Activated CD4-positive, alpha-beta T cell treated with anti-CD3 and anti-CD28 coated beads, Interleukin-2, amount 10 ng/mL, durations not matched to agents 7 days and 5 days (primary cell): ENCODE measurements at places on chromosomes 11 and 22.
A peak's percentile ranks its signal among the peaks of the same experiment; 100 is the strongest.

GRCh38 chr11:113675003-113675561 is 31.0 kb downstream of the TMPRSS5 start:
- peak; percentile 7 for DNase-seq

DNA sequence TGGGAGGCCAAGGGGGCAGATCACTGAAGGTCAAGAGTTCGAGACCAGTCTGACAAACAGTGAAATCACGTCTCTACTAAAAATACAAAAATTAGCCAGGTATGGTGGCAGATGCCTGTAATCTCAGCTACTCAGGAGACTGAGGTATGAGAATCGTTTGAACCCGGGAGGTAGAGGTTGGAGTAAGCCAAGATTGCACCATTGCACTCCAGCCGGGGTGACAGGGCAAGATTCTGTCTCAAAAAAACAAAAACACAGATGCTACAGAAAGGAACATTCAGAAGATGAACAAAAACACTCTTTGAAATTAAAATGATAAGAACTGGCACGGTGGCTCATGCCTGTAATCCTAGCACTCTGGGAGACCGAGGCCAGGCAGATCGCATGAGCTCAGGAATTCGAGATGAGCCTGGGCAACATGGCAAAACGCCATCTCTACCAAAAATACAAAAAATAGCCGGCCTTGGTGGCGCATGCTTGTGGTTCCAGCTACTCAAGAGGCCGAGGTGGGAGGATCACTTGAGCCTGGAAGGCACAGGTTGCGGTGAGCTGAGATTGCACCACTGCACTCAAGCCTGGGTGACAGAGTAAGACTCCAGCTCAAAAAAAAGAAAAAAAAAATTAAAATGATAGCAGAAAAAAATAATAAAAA is 8.5 kb downstream of the RAB6A start:
- no peak for DNase-seq

- no peak for DNase-seq
Observed at GRCh38 chr11:119652907-119653659, 75.9 kb downstream of the NECTIN1 start.

DNA sequence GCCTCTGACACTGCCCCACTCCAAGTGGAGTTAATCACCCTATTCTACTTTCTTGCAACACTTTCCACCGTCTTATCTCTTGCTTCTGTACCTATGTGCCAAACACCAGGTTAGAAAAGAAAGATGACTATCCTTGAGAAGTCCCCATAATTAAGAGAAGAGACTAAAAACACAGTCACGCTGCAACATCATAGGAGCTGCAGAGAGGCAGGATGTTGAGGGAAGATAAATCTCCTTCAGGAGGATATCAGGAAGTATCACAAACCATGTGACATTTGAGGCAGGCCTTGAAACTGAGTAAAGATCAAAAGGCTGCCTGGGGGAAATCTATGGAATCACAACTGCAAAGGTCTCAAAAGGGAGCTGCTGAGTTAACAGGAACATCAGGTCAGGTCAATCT is 24.8 kb downstream of the GAB2 start:
- no peak for DNase-seq

- DNase-seq = no peak
Observed at GRCh38 chr11:104095791-104096190, 59.4 kb downstream of the DDI1 start.

DNA sequence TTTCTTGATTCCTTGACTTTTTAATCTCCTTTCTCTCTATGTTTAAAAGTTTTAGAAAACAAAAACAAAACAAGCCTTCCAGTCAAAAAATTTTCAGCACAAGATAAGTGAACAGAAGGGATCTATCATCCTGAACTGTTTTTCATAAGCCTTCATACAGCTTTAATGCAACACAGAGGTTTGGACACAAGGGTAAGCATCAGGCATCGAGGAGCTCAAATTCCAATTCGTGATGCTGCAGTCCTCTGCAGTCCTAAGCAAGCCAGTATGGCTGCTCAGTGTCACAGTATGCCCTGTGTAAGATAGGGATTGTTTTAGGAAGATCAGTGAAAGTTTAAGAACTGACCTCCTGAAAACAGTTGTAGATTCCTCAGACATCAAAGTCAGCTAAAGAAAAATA is 740.9 kb downstream of the NTM start:
- DNase-seq = no peak

DNA sequence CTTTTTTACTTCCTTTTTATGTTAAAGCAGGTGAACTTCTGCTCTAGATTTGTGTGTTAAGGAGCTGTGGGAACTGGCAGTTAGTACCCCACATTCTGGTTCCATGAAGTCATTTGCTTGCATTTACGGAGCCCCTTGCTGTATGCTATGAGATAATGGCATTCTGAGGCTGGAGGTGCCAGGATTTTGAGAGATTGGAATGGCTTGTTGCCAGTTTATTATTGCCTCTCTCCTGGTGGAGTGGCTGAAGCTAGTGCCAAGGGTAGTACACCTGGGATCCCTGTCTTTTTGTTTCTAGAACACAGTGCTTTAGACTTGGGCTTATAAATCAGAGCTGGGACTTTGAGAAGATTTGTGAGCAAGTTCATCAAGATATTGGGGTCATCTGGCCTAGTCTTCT is 73.8 kb downstream of the STIM1 start:
- no peak for DNase-seq

GRCh38 chr22:22767876-22768602 is 119.6 kb upstream of the IGLL5 start:
- DNase-seq = no peak

DNA sequence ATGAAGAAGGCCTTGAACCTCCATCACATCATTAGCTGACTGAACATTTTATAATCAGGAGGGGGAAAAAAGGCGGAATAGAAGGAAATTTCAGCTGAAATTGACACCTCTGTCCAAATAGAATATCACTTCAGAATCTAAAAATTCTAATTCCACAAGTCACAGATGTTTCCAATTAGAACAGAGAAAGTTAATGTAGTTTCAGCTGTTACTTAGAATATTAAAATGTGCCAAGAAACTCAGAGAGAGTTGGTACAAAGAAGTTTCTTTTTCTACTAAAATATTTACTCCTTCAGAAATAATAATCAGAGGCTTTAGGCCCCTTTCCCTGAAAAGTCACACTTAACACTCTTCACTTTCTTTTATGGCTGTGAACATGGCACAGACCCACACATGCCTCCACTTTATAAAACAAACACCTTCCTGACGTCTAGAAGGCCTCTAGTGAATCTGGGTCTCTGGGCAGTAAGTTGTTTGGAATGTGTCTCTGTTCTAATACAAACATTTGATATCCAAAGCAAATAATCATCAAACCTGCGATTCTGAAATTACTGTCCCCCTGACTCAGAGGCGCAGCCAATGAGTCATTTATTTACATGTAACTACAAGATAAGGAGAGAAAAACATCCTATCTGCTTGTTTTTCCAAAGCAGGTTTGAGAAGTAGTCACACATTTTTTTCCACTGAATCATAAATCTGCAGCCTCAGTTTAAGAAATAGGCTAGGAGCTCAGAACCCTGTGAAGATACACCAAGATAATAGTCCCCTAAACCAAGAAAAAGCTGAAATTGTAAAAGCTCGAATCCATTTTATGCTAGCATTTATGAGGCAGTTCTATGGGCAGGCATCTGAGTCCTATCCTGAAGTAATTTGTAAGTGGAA is 148.4 kb downstream of the ME3 start:
- no peak for DNase-seq

- DNase-seq = no peak
Observed at GRCh38 chr22:19884954-19885751, 30.5 kb upstream of the GNB1L start.

DNA sequence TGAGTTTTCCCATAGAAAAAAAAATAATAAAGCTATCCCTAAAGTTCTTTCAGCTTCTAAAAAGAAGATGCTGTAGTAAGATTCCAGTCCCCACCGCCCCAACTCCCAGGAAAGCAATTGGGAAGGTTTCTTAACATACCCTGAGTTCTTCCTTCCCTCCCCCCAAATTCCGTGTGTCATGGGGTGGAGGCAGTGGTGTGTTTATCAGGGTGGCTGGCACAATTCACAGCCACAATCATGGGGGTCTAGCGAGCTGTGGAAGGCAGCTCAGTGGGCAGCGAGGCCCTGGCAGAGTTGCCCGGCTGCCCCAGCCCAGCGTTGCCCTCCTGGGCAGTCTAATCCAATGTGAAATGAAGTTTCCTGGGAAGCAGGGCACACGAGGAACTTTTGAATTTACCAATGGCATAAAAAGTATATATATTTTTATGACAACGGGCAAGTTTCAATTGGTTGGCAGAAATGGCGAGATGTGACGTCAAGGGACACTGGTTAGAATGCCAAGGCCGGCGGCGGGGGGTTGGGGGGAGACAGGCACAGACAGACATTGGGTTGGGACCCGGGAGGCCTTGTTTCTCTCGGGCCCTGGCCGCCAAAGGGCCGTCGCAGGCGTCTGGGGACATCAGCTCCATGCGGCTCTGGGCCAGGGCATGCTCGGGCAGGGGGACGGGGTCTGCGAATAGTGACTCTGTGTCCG is 80.7 kb upstream of the PPARA start:
- DNase-seq = peak; percentile 45

DNA sequence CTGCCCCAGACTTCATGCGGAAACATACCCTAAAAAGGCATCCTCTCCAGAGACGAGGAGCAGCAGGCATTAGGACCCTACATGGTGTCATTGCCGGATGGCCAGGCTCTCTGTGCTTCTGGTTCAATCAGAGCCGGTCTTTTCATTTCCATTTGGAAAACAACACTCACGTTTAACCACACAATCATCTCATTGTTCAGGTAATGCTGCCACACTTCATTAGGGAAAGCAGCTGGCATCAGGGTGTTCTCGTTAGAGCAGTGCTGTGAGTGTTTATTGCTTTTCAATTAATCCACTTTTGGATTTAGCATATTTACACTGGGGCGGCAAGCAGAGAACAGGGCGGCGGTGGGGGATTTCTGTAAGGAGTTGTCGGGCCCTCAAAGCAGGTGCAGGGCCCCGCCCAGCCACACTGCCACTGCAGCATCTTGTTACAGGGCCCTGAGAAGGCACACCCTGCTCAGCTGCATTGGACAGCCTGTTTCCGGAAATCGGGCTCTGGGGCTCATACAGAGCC is 338.6 kb downstream of the SHANK2 start:
- no peak for DNase-seq

GRCh38 chr11:94305146-94305545 is 766 bp downstream of the IZUMO1R start:
- no peak for DNase-seq

- no peak for DNase-seq
Observed at GRCh38 chr11:34976496-34977088, 60.2 kb downstream of the PDHX start.
